ENCODE measurements at places on chromosomes 3 and 15.

DNA sequence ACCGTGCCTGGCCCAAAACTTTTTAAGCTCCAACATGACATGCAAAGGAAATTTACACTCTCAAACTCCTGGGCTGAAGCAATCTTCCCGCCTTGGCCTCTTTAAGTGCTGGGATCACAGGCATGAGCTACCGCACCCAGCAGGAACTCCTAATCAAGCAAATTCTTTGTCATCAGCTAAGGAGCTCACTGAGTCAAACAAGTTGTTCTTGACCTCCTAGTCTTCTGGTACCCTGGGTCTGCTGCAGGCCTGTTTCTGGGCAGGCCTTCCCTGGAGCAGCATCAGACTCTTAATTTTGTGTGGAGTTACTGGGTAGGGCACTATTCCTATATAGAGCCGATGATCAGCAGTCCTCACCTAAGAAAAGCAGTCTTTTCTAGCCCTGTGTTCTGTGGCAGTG, 68.4 kb upstream of the FLNB start:
- DNase-seq = no peak

DNA sequence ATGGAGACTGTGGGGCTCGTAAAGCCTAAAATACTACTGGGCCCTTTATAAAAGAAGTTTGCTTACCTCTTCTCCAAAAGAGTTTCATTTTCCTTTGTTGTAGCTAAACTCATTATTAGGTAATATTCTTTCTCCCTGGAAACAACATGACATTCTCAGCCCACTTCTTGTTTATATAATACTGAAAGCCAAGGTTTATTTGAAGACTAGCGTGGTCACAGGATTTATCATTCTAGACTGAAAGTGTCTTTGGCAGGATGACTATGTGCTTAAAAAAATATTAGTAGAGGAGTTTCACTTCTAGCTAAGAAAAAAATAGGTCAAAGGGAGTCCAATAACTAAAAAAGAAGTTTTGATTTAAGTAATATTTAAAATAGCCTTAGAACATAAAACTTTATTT, 1085.2 kb upstream of the CADM2 start:
- no peak for DNase-seq

DNA sequence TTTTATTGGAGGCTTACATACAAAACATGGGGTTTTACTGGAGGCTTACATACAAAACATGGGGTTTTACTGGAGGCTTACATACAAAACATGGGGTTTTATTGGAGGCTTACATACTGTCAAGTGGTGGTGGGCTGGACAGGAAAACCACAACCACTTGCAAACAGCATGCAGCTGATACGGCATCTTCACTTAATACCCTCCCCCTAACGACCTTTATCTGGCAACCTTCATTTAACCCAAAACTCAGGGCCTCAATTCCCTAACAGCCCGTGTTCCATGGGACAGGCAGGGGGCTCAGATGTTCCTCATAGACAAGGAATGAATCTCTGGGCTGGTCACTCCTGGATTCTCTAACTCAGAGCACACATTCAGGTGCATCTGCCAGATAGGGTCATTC, 137.1 kb downstream of the CD47 start:
- DNase-seq = no peak

GRCh38 chr15:93524432-93524831, 435.4 kb upstream of the RGMA start:
- DNase-seq = no peak

DNA sequence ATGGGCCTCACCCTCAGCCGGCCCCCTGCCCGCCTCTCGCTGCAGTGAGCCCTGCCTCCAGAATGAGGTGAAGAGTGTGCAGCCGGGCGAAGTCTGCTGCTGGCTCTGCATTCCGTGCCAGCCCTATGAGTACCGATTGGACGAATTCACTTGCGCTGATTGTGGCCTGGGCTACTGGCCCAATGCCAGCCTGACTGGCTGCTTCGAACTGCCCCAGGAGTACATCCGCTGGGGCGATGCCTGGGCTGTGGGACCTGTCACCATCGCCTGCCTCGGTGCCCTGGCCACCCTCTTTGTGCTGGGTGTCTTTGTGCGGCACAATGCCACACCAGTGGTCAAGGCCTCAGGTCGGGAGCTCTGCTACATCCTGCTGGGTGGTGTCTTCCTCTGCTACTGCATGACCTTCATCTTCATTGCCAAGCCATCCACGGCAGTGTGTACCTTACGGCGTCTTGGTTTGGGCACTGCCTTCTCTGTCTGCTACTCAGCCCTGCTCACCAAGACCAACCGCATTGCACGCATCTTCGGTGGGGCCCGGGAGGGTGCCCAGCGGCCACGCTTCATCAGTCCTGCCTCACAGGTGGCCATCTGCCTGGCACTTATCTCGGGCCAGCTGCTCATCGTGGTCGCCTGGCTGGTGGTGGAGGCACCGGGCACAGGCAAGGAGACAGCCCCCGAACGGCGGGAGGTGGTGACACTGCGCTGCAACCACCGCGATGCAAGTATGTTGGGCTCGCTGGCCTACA, 8.5 kb downstream of the GRM2 start:
- DNase-seq = no peak

DNA sequence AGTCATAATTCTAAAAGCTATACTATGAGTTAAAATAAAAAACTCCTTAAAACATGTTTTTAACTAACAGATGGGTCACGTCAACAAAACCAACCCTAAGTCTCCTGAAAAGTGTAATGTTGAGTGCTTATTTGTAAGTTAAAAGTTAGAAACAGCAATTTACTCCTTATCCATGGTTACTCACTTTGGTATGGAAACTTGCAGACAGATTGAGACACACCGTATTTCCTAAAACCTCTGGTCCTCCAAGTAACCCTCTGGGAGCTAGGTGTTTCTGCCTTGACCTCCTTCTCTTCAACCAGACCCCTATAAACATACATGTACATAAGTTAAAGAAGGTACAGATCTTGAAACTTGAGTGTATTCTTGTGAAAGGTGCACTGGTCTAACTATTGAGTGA, 3.1 kb downstream of the COL8A1 start:
- DNase-seq = no peak

GRCh38 chr15:50145451-50145872, 26.4 kb upstream of the ATP8B4 start:
- peak; percentile 71 for DNase-seq

- no peak for DNase-seq
Observed at GRCh38 chr15:41969851-41970431, 2.4 kb downstream of the EHD4 start.

GRCh38 chr15:76108021-76108723, 48.4 kb downstream of the TMEM266 start:
- no peak for DNase-seq

DNA sequence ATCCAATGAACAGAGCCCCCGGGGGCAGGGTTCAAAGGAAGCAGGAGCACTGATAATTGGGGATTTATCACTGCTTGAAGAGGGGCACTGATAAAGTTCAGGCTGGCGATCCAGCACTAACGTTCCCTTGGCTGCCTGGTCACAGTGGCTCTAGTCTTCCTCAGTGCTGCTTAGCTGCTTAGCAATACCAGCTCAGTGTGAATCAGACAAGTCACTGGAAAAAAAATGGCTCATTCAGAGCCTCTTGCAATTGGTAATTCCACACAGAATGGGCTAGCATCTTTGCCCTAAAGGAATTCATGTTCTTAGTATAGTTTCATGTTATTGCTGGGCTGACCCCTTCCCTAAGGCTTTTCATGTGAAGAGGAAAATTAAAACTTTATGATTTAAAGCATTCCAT, 95.7 kb upstream of the SLC2A2 start:
- DNase-seq = no peak

DNA sequence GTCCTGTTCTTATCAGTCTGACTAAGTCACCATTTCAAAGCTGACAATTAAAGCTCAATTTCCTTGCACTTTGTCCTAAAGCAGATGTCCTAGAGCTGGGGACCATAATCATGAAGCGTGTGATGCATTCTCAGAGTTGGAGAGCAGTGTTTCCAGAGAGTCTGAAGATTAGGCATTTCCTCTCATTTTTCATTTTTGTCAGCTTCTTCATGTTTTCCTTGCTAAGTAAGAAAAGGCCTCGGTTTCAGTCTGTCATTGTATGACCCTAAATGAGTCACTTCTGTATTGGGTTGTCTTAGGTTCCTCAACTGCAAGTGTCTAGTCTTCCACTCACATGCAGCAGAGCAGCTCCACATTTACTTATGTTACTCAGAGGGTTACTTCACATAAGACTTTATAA, 257.2 kb upstream of the TPRG1 start:
- DNase-seq = no peak
